ENCODE measurements at places on chromosomes 5 and 9.

DNA sequence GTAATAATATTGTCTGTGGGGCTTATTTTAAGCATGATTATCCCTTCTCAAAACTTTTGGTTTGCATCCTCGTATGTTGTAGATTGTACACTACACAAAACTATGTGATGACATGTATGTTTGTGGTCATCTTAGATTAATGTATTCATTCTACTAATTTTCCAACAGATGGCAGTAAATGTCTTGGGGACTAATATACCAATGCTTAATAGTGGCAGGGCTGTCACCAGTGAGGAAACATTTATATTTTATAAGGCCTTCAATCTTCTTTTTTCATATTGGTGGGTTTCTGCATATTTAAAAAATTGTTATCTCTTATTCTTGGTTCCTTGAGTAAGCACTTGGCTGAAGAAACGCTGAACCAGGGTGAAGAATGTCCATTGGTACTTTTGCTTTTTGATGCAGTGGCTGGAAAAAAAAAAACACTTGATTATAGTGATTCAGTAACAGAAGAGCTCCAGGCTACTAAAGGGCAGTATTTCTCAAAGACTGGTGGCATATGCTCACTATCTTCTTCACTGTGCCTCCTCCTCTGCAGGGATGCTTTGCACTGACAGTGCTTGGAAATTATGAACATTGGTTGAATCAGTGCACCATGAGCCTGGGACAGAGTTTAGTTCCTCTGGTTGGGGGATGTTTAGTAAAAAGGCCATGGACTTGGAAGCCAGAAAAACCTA, 530.3 kb downstream of the RASEF start:
- DNase-seq = no peak

DNA sequence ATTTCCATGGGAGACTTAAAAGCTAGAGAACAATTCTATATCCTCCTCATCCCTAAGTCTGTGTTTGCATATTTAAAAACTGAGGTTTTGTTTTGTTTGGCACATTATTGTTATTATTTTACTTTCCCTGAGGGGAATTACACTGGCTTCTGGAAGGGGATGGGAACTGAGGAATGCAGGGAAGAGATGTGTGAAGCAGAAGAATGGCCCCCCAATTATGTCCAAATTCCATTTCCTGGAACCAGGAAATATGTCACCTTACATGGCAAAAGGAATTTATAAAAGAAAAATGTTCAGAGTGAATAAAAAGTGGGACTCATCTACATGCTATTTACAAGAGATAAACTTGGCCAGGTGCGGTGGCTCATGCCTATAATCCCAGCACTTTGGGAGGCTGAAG, 129.8 kb downstream of the MARCHF11 start:
- DNase-seq = no peak

GRCh38 chr9:90578126-90578815, 64.4 kb downstream of the DIRAS2 start:
- DNase-seq = no peak

DNA sequence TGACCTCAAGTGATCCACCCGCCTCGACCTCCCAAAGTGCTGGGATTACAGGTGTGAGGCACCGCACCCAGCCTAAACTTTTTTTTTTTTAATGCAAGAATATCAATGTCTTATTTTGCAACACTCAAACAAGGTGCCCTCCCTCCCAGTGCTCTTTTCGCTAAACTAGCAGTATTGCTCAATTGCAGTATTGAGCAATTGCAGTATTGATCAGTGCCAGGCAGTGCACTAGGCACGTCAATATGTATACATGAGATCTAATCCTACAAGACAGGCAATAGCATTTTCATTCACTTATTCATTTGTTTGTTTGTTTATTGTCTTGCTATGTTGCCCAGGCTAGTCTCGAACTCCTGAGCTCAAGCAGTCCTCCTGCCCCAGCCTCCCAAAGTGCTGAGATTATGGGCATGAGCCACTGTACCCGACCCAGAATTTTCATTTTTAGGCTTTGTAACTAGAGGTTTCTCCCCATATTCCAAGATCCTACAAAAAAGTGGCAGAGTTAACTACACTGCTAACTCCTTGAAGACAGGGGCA, 94.5 kb downstream of the TTLL11 start:
- DNase-seq = no peak
